ENCODE measurements at places on chromosomes 7 and 10.

GRCh38 chr10:79266543-79267312, 80.5 kb upstream of the PPIF start:
- DNase-seq = no peak

GRCh38 chr7:7686811-7687508, 31.4 kb downstream of the RPA3 start:
- DNase-seq = no peak

DNA sequence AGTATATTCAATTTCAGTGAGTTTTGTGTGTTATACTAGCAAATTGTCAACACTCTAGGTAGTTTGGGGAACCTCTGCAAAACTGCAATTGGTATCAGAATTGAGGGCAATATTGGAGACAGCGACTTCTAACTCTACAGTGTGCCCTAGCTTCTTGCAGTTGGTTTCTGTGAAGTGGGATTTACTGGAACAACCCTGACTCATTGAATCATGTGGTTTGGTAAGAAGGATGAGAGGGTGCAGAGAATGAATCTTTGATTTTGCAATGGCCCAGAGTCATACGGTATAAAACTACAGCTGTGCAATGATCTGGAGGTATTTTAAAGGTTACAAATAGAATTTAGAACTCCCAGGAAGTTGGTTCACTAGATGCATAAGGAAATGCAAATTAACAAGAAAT, 129.1 kb upstream of the PPP1R3A start:
- DNase-seq = no peak

DNA sequence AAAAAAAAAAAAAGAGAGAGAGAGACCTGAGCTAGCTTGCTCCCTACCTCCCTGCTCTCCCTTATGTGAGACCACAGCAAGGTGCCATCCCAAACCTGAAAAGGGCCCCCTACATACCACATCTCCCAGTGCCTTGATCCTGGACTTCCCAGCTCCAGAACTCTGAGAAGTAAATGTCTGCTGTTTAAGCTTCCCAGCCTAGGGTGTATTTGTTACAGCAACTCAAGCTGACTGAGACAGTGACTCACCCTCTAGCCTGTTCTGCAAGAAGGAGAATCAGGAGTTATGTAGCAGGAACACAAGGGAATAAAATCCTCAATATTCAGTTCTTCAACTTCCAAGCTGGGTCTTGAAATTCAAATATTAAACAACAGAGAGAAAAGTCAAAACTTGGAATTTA, 52.1 kb upstream of the TMEM72 start:
- DNase-seq = no peak

DNA sequence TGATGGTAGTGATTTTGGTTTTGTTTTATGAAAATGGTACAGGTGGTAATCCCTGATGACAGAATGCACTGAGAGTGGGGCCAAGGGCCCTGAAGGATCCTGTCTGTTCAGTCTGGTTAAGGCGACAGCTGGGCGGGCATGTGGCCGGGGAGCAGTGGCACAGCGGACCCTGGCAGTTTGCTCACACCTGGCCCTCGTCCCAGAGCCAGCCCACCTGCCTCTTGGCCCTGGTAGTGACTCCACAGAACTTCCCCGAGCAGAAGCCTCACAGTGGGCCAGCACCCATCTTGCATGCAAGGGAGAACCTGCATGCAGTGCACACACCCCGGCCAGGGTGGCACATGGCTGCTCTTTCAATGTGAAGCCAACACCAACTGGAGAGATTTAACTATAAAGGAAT, 82.8 kb downstream of the ALOX5 start:
- DNase-seq = no peak

- DNase-seq = no peak
Measured at GRCh38 chr7:18356191-18356645, 139.3 kb upstream of the HDAC9 start.

GRCh38 chr10:67793313-67793712, 44.7 kb downstream of the DNAJC12 start:
- no peak for DNase-seq

DNA sequence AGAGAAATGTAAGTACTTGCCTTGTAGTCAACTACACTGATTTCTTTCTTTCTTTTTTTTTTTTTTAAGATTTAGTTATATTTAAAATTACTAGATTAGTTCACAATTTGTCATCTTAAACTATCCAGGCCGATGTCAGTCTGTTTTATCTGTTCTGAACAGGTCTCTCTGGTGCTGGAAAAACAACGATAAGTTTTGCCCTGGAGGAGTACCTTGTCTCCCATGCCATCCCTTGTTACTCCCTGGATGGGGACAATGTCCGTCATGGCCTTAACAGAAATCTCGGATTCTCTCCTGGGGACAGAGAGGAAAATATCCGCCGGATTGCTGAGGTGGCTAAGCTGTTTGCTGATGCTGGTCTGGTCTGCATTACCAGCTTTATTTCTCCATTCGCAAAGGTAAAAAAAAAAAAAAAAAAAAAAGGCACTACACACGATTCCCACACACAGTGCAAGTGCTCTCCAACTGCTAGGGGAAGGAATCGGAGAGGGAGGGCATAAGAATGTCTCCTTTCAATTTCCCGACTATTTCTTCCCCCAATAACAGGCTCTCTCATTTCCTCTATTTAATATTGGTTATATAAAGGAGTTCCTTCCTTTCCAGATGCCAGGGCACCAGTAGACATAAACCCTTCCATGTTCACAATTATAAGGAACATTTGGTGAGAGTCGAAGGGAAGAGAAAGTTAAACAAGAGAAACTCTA, 53.4 kb downstream of the PAPSS2 start:
- DNase-seq = no peak

GRCh38 chr10:71580415-71580814, 139.2 kb downstream of the C10orf105 start:
- no peak for DNase-seq

GRCh38 chr10:95309958-95310357, 19.2 kb upstream of the PDLIM1 start:
- no peak for DNase-seq

DNA sequence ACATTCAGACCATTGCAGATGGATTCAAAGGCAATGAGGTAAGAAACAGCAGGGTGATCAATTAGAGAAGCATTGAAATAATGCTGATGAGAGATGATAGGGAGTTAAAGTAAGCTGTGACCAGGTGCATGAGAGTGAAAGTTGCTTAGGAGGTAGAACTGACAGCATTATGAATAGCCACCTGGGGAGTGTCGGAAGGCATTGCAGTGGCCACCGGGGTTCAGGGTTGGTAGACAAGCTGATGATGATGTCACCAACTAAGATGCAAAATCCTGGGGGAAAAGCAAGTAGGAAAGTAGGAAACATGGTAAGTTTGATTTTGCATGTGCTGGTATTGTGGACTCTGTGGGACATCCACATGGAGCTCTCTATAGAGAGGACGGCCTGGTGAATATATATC, 211.9 kb upstream of the ETV1 start:
- no peak for DNase-seq

DNA sequence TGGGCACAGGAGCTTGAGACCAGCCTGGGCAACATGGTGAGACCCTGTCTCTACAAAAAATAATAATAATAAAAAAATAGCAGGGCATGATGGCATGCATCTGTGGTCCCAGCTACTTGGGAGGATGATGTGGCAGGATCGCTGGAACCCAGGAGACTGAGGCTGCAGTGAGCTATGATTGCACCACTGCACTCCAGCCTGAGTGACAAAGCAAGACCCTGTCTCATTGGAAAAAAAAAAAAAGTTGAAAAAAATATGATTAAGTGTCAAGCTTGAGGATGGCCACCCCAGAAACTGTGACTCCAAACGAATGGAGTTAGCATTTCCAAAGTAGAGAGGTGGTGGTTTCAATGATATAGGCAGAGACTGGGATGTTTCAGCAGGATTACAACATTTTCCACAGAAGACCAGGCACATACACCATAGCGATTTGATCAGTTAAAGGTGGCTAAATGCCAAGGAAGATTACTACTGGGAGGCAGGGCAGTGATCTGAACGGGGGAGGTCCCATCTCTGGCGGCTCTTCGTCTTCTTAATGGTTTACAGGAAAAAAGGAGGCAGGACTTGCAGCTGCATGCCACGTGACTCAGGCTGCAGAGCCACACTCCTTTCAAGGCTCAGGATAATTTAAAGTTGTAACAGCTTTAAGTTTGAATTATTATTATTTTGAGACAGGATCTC, 250.6 kb upstream of the GALNT17 start:
- DNase-seq = no peak

GRCh38 chr10:1323951-1324350, 267.8 kb downstream of the WDR37 start:
- no peak for DNase-seq

- no peak for DNase-seq
Measured at GRCh38 chr7:32253299-32253698, 183.1 kb upstream of the PDE1C start.

- no peak for DNase-seq
Measured at GRCh38 chr7:156466955-156467625, 173.5 kb upstream of the RNF32 start.

GRCh38 chr7:41975849-41976248, 261.2 kb downstream of the GLI3 start:
- DNase-seq = no peak

- DNase-seq = no peak
Measured at GRCh38 chr10:12921163-12921562, 80.3 kb downstream of the CCDC3 start.
